Tibial nerve (tissue), 4 donors: ENCODE measurements at places on chromosomes 5 and 9. TPM values are rescaled to one million over a fixed set of nuclear protein-coding genes. Genes with fewer than 3 reads are reported as not detected.

DNA sequence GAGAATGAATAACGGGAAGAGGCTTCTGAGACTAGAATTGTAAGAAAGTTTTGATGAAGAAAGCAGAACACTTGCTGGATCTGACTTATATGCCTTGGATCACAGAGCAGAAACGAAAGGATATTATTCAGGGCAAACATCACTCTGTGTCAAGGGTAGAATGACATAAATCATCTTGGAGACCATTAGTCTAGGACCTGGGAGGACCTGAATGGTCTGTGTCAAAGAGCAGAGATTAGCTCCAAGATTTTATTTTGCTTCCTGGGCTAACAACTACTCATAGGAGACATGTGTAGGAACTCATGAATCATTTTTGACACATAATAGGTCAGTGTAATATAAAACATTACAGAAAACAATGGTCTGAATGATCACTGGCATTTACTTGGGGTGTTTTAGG, 417.9 kb downstream of the SLCO4C1 start:
- DNase-seq: no peak

GRCh38 chr5:56191656-56192055, 41.5 kb downstream of the ANKRD55 start:
- DNase-seq: no peak

Gene ZNF462
- total RNA-seq: 28.5 TPM

Gene ITK
- total RNA-seq: 3.3 TPM

DNA sequence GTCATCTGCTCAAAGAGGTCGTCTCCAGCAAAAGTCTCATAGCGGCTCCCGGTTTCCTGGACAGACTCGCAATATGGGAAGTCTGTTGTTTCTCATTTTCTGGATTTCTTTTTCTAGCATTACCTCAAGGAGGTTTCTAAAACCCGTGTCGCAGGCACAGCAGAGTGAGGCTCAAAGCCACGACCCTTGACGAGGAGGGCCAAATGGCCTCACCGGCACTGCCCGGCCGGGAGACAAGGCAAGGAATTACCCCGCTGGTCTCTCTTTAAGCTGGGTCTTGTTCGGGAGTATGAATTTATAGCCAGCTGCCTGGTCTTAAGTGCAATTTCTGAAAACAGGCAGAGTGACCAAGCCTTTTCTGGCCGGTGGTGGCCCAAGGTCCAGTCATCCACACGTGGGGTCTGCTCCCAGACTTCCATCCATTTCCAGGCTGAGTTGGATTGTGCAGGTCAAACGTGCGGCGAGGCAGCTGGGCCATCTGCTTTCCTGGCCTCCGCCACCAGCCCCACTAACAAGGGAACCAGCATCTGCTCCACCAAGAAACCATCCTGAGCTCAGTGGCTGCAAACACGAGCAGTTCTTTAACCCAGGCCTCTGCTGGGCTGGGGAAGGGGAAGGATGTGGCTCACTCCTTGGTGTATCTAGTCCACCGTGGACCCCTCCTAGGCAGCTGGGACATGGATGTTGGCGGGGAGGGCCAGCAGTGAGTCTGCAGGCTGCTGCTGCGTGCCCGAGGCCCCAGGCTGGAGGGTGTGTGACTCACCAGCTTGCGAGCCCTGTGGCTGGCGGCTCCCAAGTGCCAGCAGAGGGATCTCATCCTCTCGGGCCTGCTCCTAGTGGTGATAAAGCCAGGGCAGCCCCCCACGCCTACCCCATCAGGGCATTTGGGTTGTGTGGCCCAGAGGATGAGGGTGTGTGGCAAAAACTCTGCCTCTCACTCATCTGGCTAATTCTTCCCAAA, 55.6 kb upstream of the COL5A1 start:
- DNase-seq: peak; percentile 2

Gene BHMT2
- total RNA-seq: 63.4 TPM

GRCh38 chr9:7210854-7211637, 453.3 kb downstream of the KDM4C start:
- no peak for DNase-seq

- DNase-seq: no peak
These were observed 51.0 kb upstream of the LIFR start for GRCh38 chr5:38607396-38607795.

- no peak for DNase-seq
These were observed 37.3 kb upstream of the CDK5RAP2 start for GRCh38 chr9:120616966-120617935.

Gene PRRT1B
- total RNA-seq: not detected

Gene CHSY3
- total RNA-seq: 3.6 TPM

- DNase-seq: no peak
These were observed 1.1 kb upstream of the CXXC5 start for GRCh38 chr5:139646912-139647505.

- no peak for DNase-seq
These were observed 65.2 kb downstream of the PPIC start for GRCh38 chr5:122971333-122971732.

- DNase-seq: no peak
These were observed 124.0 kb upstream of the EFNA5 start for GRCh38 chr5:107794741-107795140.

GRCh38 chr9:109117856-109118807, 1.6 kb downstream of the TMEM245 start:
- no peak for DNase-seq

- no peak for DNase-seq
These were observed 9.4 kb upstream of the SLC12A2 start for GRCh38 chr5:128074171-128074570.

DNA sequence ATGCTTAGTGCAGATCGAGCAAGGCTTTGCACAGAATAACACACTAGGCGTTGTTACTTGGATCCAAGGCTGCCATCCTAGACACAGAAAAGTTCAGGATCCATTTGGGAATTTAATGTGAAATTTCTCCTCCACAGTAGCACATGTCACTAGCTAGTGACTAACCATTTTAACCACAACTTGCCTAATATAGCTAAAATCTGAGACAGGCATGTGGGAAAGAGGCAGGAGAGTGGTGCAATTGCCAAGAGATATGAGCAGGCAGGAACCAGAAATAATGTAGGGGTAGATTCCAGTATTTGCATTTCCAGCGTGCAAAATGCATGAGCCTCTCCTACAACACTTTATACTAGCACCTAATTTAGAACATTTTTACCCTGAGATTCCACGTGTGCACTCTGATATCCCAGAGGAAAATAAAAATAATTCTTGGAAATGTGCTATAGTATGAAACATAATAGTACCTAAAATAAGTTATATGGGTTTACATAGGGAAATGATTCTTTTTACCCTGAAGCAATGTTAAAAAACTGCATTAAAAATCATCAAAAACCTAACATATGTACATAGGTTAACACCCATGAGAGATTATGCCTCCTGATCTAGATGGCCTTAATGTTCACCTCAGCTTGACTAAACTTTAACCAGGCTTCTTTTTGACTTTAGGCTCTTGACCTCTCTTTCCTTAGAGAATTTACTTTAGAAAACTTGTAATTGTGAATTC, 1230.6 kb upstream of the NUDT12 start:
- DNase-seq: no peak

Gene ARID3C
- total RNA-seq: 2.0 TPM

Gene PARP8
- total RNA-seq: 19.0 TPM

DNA sequence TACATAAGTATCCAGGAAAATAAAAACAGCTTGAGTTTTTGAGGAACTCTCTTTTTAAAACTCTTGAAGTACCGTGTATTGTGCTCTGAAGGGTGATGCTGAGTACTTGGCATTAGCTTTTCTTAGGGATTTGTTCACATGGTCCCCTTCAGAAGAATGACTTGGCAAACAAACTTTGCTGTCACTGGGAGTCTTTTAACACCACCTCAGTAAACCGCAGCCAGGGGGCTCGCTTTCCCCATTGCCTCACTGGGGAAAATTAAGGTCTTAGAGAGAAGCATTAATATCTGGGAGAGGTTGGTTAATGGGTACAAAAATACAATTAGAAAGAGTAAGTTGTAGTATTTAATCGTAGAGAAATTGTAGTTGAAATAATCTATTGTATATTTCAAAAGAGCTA, 105.9 kb upstream of the DAP start:
- DNase-seq: no peak

Gene HACD4
- 4.2 TPM for total RNA-seq

- DNase-seq: no peak
These were observed 3.7 kb downstream of the GFPT2 start for GRCh38 chr5:180349391-180349790.
